ENCODE measurements at places on chromosomes 5 and 9.

DNA sequence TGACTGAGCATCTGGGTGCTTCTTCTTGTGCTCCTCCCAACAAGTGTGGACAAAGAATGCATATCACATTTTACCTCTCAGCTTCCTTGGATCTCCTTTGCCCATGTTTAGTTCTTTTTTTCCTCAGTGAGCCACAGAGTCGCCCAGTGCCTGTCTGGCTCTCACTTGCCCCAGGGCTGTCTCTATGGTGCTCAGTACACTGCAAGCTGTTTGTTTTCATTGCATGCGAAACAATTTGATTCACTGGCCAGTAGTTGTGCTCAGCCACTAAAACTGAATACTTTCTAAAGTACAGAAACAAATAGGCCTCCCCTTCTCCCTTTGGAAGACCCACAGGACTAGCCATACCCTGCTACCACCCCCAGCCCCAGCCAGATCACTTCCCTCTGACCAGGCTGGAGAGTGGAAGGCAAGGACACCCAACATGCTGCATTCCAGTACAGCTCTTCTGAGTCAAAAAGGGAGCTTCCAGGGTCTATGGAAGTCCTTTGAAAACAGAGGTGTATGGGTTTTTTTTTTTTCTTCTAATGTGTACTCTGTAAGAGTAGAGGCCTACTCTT, 3.8 kb downstream of the LHFPL2 start:
- DNase-seq, result no peak

DNA sequence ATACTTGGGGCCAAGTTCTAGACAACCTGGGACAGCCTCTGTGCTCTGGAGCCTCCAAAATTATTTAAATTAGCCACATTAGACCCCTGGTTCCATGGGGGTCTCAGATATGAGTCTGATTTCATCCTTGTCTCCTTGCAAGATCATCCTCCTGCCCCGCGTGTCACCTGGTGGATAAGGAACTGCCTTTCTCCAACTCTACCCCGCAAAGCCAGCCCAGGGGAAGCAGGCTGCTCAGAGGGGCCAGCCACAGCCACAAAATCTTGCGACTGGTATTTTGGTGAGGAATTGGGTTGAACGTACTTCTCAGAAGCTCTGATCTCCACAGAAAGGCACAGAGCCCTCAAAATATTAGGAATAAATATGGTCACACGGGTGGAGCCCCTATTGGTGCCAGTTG, 101.2 kb downstream of the AK8 start:
- no peak for DNase-seq

- no peak for DNase-seq
Observed at GRCh38 chr5:116305899-116306298, 221.1 kb downstream of the COMMD10 start.

DNA sequence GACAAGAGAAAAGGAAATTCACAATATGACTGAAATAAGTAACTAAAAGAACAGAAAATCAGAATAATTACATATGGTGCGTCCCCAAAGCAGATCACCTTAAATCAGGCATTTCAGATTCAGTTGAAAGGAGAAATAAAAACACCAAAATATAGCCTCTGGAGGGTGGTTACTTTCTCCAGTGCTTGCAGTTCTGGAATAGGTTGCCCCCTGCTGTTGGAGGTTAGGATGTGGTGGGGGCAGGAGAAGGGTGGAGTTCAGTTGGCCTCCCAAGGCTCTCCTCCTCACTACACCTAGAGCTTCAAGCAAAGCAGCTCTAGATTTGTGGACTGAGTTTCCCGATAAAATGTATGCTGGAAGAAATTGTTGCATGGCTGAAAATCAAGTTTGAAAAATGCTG, 338.2 kb upstream of the TLE4 start:
- DNase-seq, result no peak

DNA sequence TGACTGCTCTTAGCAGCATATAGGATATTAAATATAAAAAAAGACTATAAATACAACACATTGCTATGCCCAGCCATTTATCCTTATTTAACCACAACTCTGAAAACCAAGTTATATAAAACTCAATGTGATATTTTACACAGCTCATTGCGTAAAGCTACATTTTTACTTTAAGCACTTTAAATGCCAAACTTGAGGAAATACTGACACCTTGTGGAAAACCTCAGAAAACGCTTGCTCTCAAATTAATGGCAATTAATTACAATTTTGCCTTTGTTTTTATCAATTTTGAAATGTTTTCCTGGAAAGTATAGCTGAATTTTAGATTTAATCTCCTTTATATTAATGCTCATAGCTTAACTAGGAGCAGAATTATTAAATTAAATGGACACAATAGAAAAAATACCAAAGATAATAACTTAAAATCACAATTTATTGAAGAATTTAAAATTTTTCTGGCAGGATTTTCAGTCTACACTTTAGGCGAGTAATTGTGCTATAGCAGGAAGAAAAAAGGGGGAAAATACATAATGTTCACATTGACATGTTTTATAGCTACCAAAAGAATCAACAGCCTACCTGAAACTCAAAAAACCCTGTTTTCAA, 25.2 kb upstream of the PLAC8L1 start:
- no peak for DNase-seq

DNA sequence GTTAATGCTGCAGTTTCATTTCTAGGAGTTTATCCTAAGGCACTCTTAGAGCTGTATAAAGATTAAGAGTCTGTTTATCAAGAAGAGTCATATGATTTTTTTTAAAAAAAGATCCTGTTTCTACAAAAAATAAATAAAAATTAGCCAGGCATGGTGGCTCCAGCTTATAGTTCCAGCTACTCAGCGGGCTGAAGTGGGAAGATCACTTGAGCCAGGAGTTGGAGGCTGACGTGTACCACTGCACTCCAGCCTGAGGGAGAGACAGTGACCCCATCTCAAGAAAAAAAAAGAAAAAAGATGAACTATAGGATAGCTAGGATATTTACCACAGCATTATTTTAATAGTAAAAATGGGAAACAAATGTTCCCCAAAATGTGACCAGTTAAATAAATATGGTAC, 3.3 kb upstream of the UBE2D2 start:
- DNase-seq, result no peak

DNA sequence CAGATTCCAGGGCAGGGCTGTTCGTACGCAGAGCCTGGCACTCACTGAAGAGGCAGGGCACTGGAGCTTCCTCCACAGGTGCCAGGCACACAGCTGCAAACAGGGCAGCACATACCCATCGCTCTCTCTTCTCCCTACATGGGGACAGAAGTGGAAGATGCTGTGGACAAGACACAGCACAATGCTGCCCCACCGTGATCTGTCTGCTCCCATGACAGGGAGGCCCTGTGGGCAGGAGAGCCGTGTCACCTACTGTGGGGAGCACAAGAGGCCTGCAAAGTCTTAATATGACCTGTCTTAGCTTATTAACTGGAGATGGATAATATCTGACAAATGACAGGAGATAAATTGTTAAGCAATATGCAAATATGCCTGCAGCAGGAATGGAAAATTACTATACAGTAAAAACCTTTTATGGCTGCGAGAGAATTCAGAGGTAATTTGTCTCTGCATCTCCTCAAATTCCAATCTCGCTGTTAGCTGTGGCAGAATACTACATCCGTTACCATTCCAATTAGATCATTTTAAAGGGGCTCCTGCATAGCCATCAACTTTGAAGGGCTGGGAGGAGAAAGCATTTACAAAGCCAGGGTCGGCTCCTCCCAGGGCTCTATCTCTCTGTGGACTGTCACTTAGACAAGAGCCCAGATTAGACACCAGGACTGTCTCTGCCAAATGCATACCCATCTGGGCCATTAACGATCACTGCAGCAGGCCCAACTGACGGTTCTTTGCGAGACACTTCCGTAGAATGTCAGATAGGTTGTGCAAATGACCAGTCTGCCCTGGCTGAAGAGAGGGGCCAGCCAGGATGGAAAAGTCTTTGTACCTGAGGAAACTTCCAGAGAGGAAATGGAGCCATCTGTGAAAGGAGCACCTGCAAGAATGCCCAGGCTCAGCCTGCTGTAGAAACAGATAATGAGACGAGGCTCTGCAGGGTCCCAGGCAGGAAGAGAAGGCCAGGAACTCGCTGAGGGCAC, 90.7 kb upstream of the FSTL4 start:
- DNase-seq, result no peak
